PC-9 (cell line): ENCODE measurements at places on chromosomes 6 and 20. TPM values are rescaled to one million over a fixed set of nuclear protein-coding genes. Genes with fewer than 3 reads are reported as not detected.

DNA sequence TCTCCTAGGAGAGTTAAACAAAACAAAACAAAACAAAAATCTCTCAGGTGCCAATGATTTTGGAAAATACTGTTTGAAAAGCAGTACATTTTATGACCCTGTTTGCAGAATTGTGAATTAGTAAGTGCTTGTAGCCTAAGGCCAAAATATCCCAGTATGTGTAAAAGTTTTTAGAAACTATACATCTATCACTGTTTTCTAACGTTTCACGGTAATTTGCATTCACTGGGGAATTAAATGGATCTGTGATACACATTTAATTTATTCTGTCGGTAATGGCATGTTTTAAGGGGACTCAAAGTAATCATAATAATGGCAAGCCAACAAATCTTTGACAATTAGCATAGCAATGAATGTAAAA, 95.6 kb upstream of the FAM184A start:
- DNase-seq, result no peak

The BIRC7 gene
- 0.58 TPM in 1 of 2 replicates, not detected in the other for total RNA-seq

The ISM1 gene
- not detected in 2 replicates for total RNA-seq

DNA sequence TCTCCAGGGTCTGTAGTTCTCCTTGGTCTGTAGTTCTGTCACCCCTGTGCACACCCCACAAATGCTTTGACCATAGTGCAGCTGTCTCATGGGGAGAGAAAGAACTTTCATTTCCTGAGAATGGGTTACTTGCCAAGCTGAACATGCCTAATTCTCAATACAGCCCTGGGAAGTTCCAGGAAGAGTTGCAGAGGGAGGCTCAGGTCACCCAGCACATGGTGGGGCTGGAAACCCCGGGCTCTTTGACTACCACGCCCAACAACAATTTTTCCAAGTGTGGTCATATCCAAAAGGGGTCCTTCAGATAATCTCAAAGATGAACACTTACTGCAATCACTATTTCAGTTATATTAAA, 2.2 kb upstream of the PTPRA start:
- no peak for DNase-seq

The TRIM31 gene
- total RNA-seq, result not detected in 2 replicates

The BNIP5 gene
- total RNA-seq, result not detected in 2 replicates

The CALHM5 gene
- total RNA-seq, result not detected in 2 replicates

- no peak for DNase-seq
Measured at GRCh38 chr6:40738551-40739193, 151.5 kb upstream of the LRFN2 start.

DNA sequence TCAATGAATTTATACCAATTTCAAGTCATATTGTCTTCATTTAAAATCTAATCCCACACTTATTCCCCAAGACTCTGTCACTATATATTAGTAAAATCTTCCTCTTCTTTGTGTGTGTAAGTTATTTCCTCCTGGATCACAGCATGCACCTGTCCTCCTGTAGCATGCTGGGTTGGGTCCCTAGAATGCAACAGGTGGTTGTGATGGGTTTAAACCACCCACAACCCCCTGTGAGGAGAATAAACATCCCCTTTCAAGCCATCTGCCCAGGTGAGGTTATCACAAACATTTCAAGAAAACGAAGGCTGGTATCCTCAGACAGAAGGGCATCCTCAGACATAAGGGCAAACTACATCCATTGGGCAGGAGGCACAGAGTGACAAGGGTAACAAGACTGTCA, 26.4 kb downstream of the DZANK1 start:
- no peak for DNase-seq

GRCh38 chr6:21354805-21355238, 238.7 kb upstream of the SOX4 start:
- DNase-seq, result no peak

The DEFB115 gene
- total RNA-seq, result not detected in 2 replicates

- DNase-seq, result no peak
Measured at GRCh38 chr20:32479012-32479411, 106.1 kb downstream of the NOL4L start.

The PRR3 gene
- total RNA-seq, result 14.7 and 16.9 TPM in 2 replicates

The GSTA1 gene
- total RNA-seq, result not detected in 2 replicates

The ZNF165 gene
- 10.5 and 12.6 TPM in 2 replicates for total RNA-seq

The BEND6 gene
- total RNA-seq, result 4.1 and 5.7 TPM in 2 replicates

The LIN28B gene
- not detected in 2 replicates for total RNA-seq

DNA sequence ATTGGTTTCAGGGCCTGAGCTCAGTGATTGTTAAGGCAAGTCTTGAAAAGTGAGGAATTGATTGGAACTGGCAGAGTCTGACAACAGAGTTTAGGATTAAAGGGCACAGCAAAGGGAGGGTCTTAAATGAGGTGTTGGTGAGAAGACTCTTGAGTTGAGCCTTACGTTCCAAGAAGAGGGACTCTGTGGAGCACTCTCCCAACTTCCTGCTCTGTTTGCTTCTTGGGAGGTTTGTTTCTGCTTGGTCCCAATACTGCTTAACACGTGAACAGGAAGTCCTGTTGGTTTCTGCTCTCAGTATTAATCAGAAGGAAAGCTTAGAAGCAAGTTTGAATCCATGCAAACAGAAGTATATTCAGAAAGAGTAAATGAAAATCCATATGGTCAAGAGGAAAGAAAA, 15.6 kb upstream of the SYNDIG1 start:
- DNase-seq, result no peak

DNA sequence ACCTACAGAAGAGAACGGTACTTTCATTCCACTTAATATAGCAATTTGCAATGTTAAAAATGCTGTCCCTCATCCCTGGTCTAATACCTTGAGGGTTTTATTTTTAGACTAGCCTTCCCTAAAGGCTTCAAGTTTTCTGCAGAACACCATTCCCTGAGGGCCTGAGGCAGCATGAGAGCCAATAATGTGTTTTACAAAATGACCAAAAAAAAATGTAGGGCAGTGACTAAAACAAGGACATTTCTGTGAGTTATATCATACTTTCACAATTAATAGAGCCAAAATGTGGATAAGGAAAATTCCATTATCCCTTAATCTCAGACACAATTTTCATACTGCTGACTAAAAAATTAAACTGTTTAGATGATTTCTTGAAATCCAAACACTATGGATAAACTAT, 22.7 kb downstream of the GPR63 start:
- no peak for DNase-seq

The LY6G6D gene
- not detected in 2 replicates for total RNA-seq

The JAG1 gene
- total RNA-seq, result 42.9 and 51.5 TPM in 2 replicates

The TSHZ2 gene
- total RNA-seq, result not detected in 2 replicates
